ENCODE measurements at places on chromosomes 7 and 10. TPM values are rescaled to one million over a fixed set of nuclear protein-coding genes. Genes with fewer than 3 reads are reported as not detected.

DNA sequence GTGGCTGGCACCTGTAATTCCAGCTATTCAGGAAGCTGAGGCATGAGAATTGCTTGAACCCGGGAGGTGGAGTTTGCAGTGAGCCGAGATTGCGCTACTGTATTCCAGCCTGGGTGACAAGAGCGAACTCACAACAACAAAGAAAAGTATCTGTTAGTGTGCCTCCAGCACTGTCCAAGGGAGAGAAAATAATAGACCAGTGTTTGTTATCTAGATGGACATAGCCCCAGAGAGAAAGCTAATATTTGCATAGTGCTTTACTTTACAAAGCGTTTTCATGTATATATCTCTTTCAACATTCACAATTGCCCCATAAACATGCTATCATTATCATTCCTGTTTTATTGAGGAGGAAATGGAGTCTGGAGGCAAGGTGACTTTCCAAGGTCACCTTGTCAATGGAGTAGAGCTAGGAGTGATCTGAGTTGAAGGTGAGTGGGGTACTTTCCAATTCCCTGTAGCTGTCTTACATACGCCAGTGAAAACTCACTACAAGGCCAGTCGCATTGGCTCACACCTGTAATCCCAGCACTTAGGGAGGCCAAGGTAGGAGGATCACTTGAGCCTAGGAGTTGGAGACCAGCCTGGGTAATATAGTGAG is 49.7 kb upstream of the KIF5B start:
- DNase-seq, result no peak
- no peak overlapping the region for H3K27ac ChIP-seq
- H3K4me3 ChIP-seq, result no peak overlapping the region
- H3K4me1 ChIP-seq, result peaks cover 8% of the 10 kb centered on the region

- H3K36me3 ChIP-seq, result no peaks in the 10 kb centered on the region
- DNase-seq, result no peak
- H3K4me3 ChIP-seq, result peak overlapping the region; percentile 70
- peak overlapping the region; percentile 92 for H3K27ac ChIP-seq
- no peaks in the 10 kb centered on the region for H3K27me3 ChIP-seq
Measured at GRCh38 chr7:30914596-30914995, 2.9 kb downstream of the AQP1 start.

GRCh38 chr10:69500864-69501468 is 49.7 kb downstream of the TSPAN15 start:
- H3K4me1 ChIP-seq, result peaks cover 3% of the 10 kb centered on the region
- no peaks in the 10 kb centered on the region for H3K36me3 ChIP-seq
- DNase-seq, result no peak
- H3K4me3 ChIP-seq, result no peak overlapping the region

GRCh38 chr10:124494046-124494807 is 32.6 kb downstream of the LHPP start:
- DNase-seq, result no peak
- H3K36me3 ChIP-seq, result no peaks in the 10 kb centered on the region
- no peak overlapping the region for H3K4me3 ChIP-seq
- no peaks in the 10 kb centered on the region for H3K4me1 ChIP-seq
- H3K27me3 ChIP-seq, result no peaks in the 10 kb centered on the region
- no peak overlapping the region for H3K27ac ChIP-seq

GRCh38 chr10:127227663-127228062 is 31.3 kb upstream of the INSYN2A start:
- H3K36me3 ChIP-seq, result peaks cover 3% of the 10 kb centered on the region
- H3K27me3 ChIP-seq, result no peaks in the 10 kb centered on the region
- no peak for DNase-seq
- no peak overlapping the region for H3K4me3 ChIP-seq
- no peak overlapping the region for H3K27ac ChIP-seq
- no peaks in the 10 kb centered on the region for H3K4me1 ChIP-seq

GRCh38 chr10:130921461-130921860 is 390.1 kb downstream of the TCERG1L start:
- no peak for DNase-seq
- H3K27me3 ChIP-seq, result peaks cover 61% of the 10 kb centered on the region
- no peaks in the 10 kb centered on the region for H3K36me3 ChIP-seq

Gene ACTL6B
- total RNA-seq, result not detected
